ENCODE measurements at places on chromosomes 11 and 22.

DNA sequence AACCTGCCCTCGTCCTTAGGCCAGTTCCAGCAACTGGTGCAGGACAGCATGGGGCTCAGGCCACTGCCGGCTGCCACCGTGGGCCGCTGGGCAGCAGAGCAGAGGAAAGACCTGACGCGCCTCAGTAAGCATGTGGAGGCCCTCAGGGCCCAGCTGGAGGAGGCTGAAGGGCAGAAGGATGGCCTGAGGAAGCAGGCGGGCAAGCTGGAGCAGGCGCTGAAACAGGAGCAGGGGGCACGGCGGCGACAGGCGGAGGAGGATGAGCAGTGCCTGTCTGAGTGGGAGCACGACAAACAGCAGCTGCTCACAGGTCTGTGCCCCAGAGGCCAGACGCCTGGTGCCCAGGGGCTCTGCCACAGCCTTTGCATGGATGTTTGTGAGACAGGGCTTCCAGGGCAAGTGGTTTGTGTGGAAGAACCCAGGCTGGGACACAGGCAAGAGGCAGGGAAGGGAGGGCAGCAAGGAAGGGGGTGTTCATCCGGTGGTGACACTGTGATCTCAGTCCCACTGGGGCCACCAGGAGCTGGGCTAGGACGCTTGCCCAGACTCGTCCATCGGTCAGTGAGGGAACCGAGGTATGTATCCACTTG lies 13.9 kb downstream of the CCDC157 start:
- no peak for DNase-seq

GRCh38 chr22:23178512-23179254 lies 1.6 kb upstream of the BCR start:
- peak; percentile 42 for DNase-seq

GRCh38 chr11:132872211-132872610 lies 660.1 kb downstream of the OPCML start:
- no peak for DNase-seq

DNA sequence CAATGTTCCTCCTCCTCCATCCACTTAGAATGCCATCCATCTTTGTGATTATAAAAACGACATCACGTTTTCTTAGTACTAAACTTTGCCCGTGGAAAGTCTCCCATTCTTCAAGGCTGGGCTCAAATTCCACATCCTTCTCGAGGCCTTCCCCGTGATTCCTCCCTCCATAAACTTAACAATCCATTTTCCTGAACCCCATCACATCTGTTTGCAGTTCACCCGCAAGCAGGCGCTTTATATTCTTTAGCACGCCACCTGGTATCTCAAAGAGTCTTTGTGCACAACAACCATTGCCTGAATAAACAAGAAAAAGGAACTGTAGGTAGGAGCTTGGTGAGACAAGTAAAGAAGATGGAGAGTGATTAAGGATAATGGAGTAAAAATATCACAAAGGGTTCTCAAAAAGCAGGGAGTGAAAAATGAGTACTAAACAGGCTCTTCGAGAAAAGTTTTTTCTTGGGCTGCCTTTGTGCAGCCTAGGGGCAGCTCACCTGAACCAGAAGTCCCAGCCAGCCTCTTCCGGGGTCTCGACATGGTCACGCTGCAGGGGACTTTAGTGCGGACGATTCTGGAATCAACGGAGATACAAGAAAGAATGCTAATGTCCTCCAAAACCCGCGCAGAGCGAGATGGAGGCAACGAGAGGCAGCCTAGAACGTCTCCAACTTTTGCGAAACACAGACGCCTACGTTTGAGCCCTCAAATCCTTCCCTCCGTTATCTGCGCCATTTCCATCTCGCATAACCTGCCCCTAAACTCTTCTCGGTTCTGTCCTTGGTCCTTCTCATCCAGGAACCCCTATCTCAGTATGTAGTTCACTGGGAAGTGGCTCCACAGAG lies 585 bp downstream of the THYN1 start:
- DNase-seq = no peak

GRCh38 chr11:11291041-11292015 lies 61.7 kb downstream of the CSNK2A3 start:
- no peak for DNase-seq

DNA sequence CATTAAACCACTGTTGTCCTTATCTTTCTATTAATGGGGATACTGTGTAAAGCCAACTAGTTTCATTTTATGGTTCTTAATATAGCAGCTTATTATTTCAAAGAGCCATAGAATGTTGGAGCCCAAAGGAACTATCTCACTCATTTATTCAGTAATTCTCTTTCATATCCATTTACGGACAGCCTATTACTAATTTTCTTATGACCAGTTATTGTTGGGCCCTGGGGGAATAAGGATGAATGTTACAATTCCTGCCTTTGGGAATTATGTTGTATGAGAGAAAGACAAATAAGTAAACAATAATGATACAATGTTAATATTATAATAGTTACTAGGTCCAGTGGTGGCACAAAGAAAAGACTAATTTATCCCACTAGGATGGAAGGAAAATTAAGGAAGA lies 52.4 kb downstream of the AAMDC start:
- no peak for DNase-seq

GRCh38 chr22:20440637-20441591 lies 3.3 kb upstream of the SCARF2 start:
- DNase-seq = no peak

- peak; percentile 51 for DNase-seq
Measured at GRCh38 chr22:38831166-38831945, 12.5 kb downstream of the NPTXR start.

GRCh38 chr22:20524004-20524481 lies 16.6 kb downstream of the MED15 start:
- DNase-seq = no peak

- DNase-seq = no peak
Measured at GRCh38 chr11:31651208-31651607, 141.6 kb downstream of the ELP4 start.

- DNase-seq = peak; percentile 55
Measured at GRCh38 chr11:66022401-66023185, 3.7 kb downstream of the CATSPER1 start.

GRCh38 chr11:100576718-100577021 lies 110.4 kb upstream of the ARHGAP42 start:
- DNase-seq = no peak

DNA sequence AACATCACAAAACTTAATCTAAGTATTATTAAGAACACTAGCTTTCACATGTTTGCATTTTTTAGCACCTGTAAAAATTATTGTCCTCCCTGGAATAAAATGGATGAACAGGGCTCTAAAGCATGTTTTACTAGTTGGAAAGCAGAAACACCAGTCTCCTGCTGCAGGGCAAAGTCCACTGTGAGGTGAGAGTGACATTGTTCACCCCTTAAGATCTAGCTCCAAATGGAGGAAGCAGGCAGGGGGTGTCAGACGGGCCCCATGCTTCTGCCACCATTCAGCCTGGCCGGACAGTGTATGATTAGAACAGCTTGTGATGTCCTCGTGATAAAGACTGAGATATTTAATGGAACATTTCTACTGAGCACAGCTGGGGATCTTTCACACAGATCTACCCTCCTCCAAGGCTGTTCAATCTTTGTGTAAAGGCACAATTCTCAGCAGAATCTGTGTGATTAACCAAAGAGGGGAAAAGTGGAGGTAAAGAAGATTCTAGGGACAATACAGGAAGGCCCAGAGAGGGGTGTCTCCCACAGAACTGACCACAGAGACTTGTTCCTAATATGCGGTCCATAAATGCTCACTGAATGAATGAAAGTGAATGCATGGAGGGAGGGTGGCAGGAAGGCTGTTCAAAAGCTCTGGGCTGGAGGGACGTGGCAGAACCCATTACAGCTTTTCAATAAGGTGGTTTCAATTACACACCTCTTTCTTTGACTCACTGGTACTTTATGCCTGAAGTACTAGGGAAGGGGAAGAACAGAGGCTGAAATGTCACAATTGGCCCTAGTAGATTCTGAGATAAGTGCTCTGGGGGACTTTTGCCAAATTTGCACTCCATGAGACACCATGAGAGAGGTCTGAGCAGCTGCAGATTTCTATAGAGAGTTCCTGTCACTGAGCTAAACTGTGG lies 239.1 kb upstream of the ARHGAP20 start:
- DNase-seq = no peak

DNA sequence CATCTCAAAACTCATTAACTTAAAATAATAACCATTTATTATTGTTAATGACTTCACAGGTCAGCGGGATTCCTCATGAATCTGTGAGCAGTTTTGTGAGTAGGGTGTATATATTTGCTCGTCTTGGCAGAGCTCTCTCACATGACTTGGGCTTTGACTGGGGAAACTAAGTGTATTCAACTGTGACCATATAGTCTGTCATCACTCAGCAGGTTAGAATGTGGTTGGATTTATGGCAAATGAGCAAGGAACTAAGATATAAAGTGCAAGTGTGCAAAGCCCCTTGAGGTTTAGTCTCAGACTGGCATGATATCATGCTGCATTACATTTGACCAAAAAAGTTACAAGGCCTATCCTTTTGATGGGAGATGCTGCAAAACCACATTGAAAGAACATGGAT lies 254.8 kb downstream of the CNTN5 start:
- peak; percentile 15 for DNase-seq

DNA sequence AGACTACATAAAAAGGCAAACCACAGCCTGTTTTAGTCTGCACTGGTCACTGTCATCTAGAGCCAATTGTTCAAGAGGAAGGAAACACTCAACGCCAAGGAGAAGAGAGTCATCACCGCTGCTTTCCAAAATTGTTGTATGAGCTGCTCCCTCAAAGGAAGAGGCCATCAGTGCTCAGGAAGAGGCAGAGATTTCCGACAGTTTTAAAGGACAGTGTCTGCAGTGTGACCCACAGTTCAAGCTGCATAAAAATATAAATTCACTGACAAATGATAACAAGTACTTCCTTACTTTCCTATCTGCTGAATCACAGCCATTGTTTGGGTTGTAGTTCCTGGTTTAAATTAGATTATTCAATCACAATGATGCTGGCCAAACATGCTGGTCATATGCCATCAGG lies 16.4 kb downstream of the PRCP start:
- DNase-seq = no peak

- DNase-seq = peak; percentile 47
Measured at GRCh38 chr11:110093407-110094297, 460 bp downstream of the ZC3H12C start.

DNA sequence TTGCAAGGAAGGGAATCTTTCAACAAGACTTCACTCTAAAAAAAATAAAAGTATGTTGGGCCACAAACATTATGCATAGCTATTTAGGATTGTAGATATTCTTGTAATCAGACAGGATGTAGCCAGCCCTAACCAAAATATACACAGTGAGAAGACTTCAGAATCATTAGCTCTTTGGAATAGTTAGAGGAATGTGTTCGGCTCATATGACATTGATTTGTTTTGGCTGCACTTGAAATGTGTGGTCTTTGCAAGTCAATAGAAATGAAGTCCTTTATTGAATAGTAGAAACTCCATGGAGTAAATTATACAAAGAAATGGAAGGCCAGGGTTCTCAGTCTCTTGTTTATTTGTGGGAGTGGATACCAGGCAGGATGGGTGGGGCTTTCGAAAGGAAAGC lies 692.1 kb downstream of the NTM start:
- DNase-seq = peak; percentile 73

DNA sequence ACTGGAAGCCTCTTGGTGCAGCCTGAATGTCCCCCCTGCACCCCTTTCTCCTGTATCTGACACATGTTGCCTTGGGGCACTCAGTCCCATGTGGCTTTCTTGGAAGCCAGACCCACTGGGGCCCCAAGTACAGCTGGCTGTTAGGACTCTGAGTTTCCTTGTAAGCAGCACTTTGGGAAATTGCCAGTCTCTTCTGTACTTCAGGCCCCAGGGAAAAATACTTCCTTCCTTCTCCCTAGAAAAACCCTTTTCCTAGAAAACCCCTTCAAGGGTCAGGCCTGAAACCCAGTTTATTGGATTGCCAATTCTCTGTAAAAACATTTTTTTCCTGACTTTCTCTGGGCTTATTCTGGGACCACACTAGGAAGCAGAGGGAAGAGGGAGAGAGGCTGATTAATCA lies 360.3 kb downstream of the TENM4 start:
- DNase-seq = no peak

- DNase-seq = no peak
Measured at GRCh38 chr11:66834539-66834845, 8.7 kb upstream of the RCE1 start.

DNA sequence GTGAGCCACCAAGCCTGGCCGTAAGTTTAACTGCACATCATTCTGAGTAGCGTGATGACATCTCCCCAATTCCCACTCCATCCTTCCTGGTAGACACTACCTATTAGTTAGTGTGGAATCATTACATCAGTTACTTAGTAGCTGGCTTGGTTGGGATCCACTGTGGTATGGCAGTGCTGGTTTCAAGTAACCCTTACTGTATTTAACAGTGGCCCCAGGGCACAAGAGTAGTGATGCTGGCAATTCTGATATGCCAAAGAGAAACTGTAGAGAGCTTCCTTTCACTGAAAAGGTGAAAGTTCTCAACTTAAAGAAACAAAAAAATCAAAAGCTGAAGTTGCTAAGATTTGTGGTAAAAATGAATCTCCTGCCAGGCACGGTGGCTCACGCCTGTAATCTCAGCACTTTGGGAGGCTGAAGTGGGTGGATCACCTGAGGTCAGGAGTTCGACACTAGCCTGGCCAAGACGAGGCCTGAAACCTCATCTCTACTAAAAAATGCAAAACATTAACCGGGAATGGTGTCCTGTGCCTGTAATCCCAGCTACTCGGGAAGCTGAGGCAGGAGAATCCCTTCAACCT lies 27.2 kb downstream of the RHOD start:
- no peak for DNase-seq

- no peak for DNase-seq
Measured at GRCh38 chr11:59954219-59954847, 9.5 kb upstream of the OOSP4A start.

DNA sequence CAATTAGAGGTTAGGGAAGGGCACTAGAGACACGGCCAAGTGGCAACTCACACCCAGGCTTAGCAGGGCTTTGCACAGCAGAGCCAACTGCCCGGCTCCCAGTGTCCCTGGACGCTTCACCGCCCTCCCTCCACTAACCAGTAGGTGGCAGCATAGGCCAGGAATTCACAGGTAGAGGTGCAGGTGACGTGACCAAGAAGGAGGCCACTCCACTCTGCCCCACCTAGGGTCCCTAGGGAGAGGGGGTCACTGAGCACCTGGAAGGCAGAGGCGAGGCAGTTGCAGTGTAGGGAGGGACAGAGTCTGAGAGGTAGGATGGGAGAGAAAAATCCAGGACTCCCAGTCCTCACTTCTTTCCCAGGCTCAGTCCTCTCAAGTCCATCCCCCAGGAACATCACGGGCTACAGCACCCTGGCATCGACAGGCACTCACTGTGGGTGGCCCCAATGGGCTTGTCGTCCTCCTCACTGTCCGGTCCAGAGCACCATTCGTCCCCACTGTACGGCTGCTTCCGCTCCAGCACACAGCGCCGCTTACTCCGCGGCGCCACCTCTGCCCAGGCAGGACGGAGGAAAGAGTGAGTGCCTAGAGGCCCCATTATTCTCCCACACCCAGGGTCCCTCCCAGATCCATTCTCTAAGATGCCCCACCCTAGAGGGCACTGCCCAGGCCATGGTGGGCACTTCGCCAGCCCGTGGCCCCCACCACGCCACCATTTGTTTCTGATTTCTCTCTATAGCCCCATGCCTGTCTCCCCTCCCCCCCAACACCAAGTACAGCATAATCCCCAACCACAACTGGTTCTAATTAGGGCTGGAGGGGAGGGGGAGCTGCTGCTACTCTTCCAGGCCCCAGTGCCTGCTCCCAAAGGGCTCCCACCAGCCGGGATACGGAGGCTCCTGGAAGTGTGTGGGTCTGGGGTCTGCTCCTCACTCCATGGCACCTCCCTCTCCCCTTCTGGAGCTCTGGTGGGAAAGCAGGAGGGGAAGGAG lies 18.4 kb downstream of the BCL9L start:
- peak; percentile 81 for DNase-seq

- DNase-seq = no peak
Measured at GRCh38 chr22:17675584-17675983, 37.0 kb downstream of the BCL2L13 start.
